ENCODE measurements at places on chromosomes 11 and 22.

- DNase-seq: no peak
These were observed 122.6 kb downstream of the IGLL1 start for GRCh38 chr22:23457380-23457985.

- DNase-seq: no peak
These were observed 2.3 kb downstream of the YPEL4 start for GRCh38 chr11:57647372-57647771.

DNA sequence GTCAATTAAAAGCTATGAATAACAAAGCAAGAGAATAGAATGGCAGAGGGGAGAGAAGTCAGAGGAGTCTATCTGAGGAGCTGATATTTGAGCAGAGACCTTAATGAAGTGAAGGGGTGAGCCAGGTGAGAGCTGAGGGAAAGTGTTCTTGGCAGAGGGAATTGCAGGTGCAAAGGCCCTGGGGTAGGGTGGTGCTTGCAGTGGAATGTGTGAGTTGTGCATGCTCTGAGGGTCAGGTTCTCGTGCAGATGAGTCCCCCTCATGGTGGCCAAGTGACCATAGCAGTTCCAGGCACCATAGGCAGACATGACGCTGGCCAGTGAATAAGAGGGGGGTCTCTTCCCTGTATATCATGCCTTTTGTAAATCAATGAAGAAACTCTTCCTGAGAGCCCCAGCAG is 58.9 kb upstream of the ALX4 start:
- no peak for DNase-seq

GRCh38 chr11:74819400-74819799 is 70.8 kb downstream of the RNF169 start:
- no peak for DNase-seq

GRCh38 chr11:104843150-104843836 is 55.0 kb downstream of the CASP12 start:
- DNase-seq: no peak

DNA sequence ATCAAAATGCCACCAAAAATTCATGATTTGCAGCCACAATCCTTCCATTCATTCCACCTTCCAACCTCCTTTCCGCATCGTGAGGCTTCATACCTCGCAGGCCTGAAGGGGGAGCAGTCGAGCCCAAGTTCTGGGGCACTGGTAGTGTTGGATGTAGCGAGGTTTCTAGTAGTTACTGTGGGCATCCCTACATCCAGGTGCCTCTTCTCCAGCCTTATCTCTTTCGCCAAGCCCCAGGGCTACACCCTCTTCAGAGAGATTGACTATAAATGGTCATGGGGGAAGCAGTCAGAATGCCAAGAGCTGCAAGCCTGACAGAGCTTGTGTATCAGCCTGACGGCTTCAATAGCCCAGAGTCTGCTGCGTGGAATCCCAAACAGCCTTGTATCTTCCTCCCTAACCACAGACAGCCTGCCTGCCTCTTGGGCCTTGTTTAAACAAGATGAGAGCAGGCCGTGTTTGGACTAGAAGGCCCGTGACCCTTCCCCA is 28.9 kb downstream of the CLMP start:
- peak; percentile 10 for DNase-seq

- DNase-seq: no peak
These were observed 224.4 kb upstream of the POU2AF2 start for GRCh38 chr11:111021131-111021530.

- DNase-seq: no peak
These were observed 27.7 kb downstream of the LRRC4C start for GRCh38 chr11:41431784-41432183.

DNA sequence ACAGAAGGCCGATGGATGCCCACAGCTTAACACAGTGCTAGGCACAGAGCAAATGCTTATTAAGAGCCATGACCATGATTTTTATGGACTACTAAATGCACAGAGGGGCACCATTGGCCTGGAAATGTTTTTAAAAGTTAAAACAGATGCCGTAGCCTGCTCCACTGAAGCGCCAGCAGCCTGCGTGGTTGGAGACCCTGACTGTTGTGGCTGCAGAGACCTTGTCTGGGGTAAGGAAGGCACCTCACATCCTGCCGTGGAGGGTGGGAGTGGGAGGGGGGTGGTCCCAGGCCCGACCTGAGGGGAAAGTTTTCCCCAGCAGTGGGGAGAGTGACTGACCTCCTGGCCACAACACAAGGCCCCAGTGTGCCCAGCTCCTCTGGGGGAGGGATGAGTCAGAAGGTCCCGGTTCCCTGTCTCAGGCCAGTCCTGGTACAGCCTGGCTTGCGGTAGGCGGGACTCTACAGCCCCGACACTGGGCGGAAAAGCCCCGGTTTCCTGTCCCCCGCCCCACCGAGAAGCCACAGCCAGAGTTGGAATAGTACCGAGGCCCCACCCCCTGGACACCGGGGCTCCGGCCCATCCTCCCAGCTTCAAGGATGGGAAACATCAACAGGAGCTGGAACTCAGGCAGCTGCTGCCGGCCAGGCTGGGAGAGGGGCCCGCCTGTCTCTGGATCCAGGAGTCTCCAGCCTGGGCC is 7.0 kb downstream of the CHST1 start:
- no peak for DNase-seq

- DNase-seq: no peak
These were observed 8.9 kb upstream of the APOBEC3G start for GRCh38 chr22:39068033-39068785.

- no peak for DNase-seq
These were observed 73.5 kb downstream of the RASSF10 start for GRCh38 chr11:13082588-13082987.

GRCh38 chr11:124514131-124514530 is 29.3 kb downstream of the OR8B12 start:
- no peak for DNase-seq

- DNase-seq: no peak
These were observed 45.7 kb downstream of the KCNQ1OT1 start for GRCh38 chr11:2653930-2654739.

GRCh38 chr22:19666673-19667593 is 47.4 kb upstream of the SEPTIN5 start:
- DNase-seq: no peak

DNA sequence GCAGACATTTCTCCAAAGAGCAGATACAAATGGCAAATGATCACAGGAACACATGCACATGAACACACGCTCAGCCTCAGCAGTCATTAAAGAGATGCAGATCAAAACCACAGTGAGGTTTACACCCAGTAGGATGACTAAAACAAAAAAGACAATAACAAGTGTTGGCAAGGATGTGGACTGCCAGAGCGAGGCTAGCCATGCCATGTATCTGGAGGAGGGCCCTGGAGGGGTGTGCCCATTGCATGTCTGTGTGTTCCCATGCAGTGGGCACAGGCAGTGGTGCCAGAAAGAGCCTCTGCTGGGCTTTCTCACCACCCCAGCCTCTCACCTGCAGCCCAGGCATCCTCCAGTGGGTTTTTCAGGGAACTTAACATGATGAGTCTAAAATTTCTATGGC is 54.2 kb upstream of the KCNQ1OT1 start:
- DNase-seq: no peak
